NCI-H2107 (cell line): ENCODE measurements at places on chromosomes 7 and 10.

DNA sequence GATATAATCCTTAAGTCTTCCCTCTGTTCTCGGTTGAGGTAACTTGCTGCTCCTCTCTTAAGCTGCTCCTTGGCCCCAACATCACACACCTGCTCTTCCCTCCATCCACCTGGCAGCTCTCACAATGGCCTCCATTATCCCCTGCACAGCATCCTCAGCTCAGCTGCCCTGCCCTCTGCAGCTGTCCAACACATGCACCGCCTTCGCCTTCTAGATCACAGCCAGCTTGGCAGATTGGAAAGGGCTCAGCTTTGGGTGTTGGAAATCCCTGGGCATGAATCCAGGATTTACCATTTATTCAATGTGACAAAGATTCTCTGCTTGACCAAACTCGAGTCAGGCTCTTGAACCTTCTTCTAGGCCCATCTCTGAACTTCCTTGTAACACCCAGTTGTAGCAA, 20.6 kb downstream of the RGR start:
- DNase-seq: peak; percentile 6

DNA sequence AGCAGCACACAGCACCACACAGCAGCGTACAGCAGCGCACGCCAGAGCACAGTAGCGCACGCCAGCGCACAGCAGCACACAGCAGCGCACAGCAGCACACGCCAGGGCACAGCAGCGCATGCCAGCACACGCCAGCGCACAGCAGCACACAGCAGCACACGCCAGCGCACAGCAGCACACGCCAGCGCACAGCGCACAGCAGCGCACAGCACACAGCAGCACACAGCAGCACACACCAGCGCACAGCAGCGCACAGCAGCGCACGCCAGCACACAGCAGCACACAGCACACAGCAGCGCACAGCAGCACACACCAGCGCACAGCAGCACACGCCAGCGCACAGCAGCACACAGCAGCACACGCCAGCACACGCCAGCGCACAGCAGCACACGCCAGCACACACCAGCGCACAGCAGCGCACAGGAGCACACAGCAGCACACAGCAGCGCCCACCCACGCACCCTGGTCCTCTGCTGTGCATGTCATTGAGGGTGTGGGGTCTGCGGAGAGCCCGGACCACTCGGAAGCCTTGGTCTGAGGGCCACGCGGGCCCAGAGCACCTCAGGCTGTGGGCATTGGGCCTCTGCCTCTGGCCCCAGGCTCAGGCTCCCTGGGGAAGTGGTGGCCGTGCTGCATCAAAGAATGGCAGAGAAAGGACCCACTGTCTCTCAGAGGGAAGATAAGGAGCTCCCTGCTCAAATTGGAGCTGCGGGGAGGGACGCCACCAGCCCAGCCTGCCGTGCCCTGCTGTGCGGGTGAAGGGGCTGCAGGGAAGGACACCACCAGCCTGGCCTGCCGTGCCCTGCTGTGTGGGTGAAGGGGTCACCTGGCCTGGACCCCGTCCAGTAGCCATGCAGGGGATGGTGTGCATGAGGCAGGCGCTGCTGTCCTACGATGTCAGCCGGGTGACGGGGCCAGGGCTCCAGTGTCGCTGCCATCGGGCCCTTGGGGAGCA, 27.5 kb upstream of the GPR146 start:
- DNase-seq: no peak

DNA sequence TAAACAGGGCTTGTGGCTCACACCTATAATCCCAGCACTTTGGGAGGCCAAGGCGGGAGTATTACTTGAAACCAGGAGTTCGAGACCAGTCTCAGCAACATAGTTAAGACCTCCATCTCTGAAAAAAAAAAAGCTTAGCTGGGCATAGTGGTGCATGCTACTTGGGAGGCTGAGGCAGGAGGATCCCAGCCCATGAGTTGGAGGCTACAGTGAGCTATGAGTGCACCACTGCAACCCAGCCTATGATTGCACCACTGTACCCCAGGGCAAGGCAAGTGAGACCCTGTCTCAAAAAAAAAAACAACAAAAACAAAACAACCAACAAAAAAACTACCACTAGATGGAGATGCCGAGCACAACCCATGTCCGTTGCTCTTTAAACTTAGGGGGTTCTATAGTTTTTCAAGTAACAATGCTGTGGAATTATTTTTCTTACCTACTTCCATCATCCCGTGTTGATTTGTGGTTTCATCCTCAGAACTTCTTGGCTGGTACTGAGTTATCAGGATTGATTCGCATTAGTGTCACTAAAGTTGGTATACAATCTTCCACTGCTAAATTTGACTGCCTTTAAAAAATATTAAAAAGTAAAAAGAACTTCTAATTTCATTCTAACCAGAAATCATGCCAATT, 12.2 kb upstream of the REPIN1 start:
- peak; percentile 37 for DNase-seq

DNA sequence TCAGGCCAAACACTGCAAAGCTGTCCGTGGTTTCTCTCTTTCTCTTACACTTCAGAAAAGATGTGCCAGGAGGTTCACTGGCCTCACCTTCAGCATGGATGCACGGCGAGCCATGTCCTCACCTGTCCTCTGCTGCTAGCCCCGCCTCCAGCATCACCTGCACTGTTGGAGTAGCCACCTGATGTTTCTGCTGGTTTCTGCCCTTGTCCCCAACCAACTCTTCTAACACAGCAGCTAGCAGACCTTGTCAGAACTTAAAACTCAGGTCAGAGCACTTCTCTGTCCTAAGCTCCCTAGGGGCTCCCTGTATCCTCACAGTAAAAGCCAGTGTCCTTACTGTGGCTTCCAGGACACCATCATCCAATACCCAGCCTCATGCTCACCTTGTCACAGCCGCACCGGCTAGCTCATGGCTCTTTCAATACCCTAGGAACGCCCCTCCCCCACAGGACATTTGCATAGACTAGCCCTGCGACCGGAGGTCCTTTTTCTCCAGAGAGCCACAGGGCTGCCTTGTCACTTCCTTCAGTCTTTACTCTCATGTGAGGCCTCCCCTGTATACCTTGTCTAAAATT, 15.2 kb downstream of the PALD1 start:
- no peak for DNase-seq

- no peak for DNase-seq
Measured at GRCh38 chr10:77899080-77899477, 27.5 kb downstream of the DLG5 start.

DNA sequence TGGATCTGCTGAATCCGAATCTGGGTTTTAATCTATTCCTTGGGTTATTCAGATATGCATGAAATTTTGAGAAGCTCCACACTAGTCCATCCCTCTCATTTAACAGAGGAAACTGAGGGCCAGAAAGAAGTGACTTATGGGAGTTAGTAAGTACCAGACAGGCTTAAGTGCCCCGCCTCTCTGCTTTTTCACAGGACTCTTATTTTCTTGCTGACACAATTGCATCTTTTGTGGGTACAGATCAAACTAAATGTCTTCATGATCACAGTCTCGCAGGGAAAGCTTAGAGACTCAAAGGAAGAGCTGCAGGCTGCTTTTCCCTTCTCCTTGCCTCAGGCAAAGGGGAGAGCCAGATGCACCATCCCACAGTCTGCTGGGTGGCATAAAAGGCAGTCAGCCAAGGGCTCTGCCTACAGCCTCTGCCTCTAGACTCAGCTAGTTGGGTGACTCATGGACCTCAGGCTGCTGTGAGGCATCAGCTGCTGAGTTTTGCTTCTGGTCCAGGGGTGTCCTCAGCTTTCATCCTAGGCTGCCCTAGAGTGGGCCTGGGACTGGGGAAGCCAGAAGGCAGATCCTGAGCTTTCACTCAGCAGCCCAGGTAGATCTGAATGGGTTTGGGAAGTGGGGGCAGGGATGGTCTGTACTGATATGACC, 11.6 kb downstream of the GOLGA7B start:
- DNase-seq: no peak

- DNase-seq: no peak
Measured at GRCh38 chr7:137203351-137203750, 140.2 kb downstream of the PTN start.

GRCh38 chr10:74548676-74549075, 277.7 kb upstream of the KAT6B start:
- DNase-seq: no peak

GRCh38 chr7:94382132-94382531, 12.6 kb upstream of the COL1A2 start:
- DNase-seq: no peak

- DNase-seq: no peak
Measured at GRCh38 chr10:33465747-33466146, 131.3 kb upstream of the NRP1 start.

GRCh38 chr7:129784783-129785684, 167.7 kb downstream of the UBE2H start:
- no peak for DNase-seq

DNA sequence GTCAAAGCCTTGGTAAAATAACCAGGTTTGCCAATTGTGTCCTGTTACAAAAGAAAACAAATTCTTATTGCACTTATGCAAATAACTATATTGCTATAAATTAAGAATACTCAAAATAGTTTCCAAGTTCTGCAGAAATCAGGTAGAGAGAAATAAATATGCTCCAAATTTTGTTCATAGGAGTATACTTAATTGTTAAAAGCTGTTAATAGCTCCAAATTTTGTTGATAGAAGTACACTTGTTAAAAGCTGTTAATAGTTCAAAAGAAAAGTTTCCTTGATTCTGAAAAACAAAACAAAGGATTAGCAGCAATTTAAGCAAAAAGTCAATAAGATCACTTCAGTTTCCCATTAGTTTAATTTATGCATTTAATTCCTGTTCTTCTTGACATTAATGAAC, 46.4 kb upstream of the ZNF138 start:
- DNase-seq: no peak

- no peak for DNase-seq
Measured at GRCh38 chr7:138584283-138584682, 116.9 kb downstream of the SVOPL start.

- DNase-seq: no peak
Measured at GRCh38 chr7:101739775-101740398, 77.5 kb upstream of the CUX1 start.

GRCh38 chr10:133475821-133476640, 22.3 kb downstream of the SCART1 start:
- DNase-seq: no peak

DNA sequence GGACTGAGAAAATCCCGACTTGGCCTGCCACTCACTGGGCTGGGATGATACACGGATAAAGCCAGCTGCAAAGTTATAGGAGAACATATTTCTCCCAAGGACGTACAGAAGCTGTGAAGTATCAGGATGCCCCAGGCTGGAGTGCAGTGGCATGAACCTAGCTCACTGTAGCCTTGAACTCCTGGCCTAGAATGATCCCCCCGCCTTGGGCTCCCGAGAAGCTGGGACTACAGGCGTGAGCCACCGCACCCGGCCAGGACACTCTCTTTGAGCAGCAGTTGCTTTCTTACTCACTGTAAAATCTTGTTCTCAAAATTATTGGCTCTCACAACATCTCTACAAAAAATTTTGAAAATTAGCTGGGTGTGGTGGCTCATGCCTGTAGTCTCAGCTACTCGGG, 50.4 kb downstream of the CLEC2L start:
- DNase-seq: no peak

DNA sequence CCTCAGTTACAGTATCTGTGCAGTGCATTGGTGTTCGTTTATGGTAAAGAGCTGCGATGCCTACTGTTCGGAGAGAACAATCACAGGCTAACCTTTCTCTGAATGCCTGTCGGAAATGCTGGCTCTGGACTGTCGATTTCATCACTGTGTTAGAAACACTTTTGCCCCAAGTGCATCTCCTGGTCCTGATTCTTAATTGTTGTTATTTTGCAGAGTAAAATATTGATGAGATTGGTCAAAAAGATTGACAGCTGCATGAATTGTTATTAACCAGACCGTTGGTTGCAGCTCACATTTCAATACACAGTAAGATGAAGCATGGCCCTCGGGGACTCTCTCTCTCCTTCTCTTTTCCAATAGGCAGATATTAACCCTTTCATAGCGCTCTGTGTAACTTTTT, 557.4 kb upstream of the ADARB2 start:
- no peak for DNase-seq

GRCh38 chr7:69692611-69693010, 94.3 kb downstream of the AUTS2 start:
- no peak for DNase-seq
